ENCODE measurements at places on chromosomes 5 and 9.

DNA sequence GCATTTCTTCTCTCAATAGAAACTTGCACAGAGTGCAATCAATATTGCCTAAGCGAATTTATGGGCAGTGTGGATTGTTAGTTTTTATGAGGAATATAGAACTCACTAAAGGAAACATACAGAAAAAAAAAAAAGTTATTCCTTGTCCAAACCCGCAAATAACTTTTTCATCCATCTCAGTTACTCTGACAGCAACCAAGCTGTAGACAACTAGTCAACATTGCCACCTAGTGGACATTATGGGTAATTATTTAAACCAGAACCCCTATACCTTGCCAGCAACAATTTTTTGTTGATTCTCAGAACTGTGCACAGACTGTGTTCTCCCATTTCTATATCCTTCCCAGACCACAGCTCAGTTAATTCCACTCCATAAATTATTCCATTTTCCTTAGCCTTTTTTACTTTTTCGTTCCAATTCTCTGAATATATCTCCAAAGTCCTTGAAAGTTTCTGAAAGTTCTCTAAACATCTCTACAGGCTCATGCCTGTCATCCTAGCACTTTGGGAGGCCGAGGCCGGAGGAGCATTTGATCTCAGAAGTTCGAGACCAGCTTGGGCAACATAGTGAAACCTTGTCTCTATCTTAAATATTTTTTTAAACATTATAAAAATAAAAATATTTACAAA lies 2.6 kb upstream of the AFAP1L1 start:
- DNase-seq = no peak

DNA sequence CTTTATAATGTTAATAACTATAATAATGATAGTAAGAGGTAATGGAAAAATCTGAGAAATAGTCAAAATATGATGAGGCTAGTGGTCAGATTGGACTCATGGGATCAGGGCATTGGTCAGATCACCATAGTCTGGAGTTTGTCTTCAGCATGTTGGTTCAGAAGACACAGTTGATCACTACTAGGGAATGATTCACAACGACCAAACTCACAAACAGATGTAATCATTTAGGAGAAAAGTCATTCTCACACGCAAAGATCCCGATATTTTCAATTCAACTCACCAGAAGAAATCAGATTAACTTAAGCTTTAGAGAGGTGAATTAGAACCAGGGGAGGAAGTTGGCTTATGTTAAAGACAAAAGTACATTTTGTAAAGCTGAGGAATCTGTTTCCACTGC lies 131.8 kb downstream of the LURAP1L start:
- no peak for DNase-seq

DNA sequence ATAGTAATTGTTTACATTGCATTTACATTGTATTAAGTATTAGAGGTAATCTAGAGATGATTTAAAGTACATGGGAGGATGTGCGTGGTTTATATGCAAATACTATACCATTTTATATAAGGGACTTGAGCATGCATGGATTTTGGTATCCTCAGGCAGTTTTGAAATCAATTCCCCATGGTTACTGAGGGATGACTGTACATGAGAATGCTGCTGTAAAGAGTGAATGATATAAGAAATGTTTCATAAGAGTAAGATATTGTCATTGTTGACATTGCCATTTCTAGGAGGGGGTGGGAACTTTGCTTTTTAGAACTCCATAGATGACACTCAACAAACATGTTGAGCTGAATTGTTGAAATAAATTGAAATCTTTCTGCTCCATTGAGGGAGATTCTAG lies 185.0 kb downstream of the SEMA6A start:
- DNase-seq = no peak

GRCh38 chr9:115212125-115212605 lies 94.2 kb upstream of the TNC start:
- DNase-seq = no peak

- DNase-seq = no peak
These were observed 18.1 kb upstream of the ZFR start for GRCh38 chr5:32462618-32463017.

GRCh38 chr9:124594225-124594624 lies 87.0 kb upstream of the NR5A1 start:
- DNase-seq = no peak

- DNase-seq = no peak
These were observed 98.2 kb downstream of the CAMSAP1 start for GRCh38 chr9:135809166-135809565.

DNA sequence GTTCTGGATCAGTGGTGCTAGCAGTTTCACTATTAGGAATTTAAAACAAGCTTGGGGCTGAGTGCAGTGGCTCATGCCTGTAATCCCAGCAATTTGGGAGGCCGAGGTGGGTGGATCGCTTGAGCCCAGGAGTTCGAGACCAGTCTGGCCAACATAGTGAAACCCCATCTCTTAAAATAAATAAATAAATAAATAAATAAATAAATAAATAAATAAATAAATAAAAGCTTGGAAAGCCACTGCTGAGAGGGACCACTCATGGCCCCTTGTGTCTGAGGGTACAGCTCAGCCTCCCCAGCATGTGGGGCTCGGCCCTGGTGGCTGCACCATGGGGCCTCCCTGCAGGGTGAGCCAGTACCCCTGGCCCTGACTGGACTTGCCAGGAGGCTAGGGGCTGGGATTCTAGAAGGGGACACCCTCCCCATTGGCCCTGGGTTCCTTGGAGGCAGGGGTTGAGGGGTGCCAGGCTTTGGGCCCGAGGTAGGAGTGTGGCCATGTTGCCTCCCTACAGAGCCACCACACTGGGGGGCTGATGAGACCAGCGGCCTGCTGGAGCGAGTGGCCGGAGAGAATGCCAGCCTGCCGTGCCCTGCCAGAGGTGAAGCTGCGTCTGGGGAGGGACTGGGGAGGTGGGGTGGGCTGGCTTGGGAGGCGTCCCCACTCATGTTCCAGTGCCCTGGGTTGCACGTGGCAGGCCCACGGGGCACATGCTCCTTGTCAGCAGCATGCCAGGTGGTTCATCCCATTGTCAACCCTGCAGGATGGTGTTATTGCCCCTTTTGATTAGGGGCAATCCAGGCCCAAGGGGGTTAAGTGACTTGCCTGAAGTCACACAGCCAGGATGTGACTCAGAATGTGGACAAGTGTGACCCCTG lies 76.5 kb downstream of the HMCN2 start:
- DNase-seq = no peak

- no peak for DNase-seq
These were observed 224.6 kb downstream of the SYK start for GRCh38 chr9:91026266-91026665.

GRCh38 chr5:177478711-177479646 lies 5.5 kb upstream of the DBN1 start:
- peak; percentile 41 for DNase-seq

DNA sequence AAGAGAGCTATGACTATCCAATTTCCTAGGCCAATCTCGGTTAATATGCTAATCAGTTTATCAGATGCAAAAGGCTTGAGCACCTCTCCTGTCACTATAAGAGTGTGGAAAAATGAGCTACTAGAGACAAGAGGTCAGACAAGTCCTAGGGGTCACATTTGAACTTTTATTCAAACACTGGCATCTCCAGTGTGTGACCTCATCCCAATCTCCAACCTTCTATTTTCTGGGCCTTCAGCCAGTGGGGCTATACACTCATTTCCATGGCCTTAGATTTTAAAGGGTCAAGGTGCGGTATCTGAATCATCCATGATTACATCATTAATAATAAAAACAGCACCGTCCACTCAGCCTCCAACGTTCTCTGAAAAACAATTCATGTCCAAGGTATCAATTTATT lies 139.6 kb upstream of the LRRTM2 start:
- DNase-seq = no peak

Measured in CD4-positive, alpha-beta T cell treated with Interferon gamma for 1 hour (primary cell).